Stimulated activated CD8-positive, alpha-beta memory T cell treated with anti-CD3 and anti-CD28 coated beads, Interleukin-7, amount 100 ng/mL, for 4 hours (primary cell): ENCODE measurements at places on chromosomes 5 and 9.

- DNase-seq = no peak
These were observed 584.6 kb upstream of the CDH18 start for GRCh38 chr5:20572614-20573013.

DNA sequence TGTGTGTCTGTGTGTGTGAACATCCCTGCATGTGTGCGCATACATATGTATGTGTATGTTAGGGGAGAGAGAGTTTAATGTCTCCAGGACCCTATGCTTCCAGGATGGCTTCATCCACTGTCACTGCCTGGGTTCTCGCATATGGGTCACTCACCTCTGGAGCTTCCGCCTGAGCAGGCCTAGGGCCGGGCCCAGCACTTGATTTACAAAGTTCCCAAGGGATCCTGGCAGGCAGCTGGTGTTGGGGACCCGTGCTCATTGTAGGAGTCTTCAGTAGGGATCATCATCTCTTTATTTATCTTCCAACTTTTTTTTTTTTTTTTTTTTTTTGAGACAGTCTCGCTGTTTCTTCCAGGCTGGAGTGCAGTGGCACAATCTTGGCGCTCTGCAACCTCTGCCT, 13.0 kb downstream of the TBC1D13 start:
- DNase-seq = no peak

DNA sequence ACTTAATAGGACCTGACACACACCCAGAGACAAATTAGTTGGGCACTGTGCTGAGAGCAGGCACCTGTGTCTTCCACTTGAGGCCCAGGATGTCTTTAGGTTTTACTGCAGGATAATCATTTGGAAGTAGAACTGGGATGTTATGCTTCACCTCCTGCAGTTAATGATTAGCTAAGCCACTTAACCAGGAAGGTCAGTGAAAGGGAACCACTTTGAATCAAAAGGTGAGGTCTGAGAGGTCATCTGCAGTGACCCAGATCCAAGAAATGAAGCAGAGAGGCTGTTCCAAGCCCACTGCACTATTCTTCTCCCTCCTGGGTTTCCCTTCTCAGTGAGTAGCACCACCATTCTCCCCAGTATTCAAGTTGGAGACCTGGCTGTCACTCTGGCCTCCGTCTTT, 110.5 kb downstream of the SNX18 start:
- DNase-seq = no peak

DNA sequence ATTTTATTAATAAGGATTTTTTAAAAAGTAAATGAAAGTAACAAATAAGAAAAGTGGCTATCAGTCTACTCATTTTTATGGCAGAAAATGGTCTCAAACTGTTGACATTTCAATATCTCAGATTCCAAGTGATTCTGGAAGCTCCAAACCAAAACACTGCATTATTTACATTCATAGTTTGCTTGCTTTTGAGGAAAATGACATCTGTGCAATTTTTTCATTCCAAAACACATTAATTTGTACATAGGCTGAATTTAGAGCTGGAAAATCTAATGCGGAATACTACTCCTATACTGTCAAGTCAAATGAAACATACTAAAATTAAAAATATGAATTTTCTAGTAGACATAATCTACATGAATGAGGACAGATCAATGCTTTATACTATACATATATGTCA, 1047.6 kb downstream of the CDH9 start:
- no peak for DNase-seq

GRCh38 chr5:164553851-164554250, 1048.4 kb downstream of the MAT2B start:
- no peak for DNase-seq

GRCh38 chr5:55855509-55855908, 4.4 kb downstream of the IL31RA start:
- no peak for DNase-seq

- no peak for DNase-seq
These were observed 15.3 kb downstream of the NCS1 start for GRCh38 chr9:130187523-130187846.

DNA sequence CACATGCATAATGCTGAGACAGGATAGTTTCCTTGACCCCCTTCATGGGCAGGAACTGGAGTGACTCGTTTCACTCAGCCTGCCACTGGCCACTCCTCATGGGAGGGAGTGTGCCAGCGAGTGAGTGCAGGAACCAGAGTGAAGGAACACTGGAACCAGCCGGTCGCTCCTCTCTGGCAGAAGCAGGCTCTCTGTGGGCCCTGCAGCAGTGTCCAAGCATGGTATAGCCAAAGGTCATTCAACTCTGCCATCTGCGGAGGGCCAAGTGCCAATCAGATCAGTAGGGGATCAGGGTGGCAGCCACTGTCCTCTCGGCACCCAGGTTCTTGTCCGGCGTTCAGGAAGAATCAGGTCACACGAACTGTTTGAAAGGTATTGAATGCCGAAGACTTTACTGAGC, 169.3 kb upstream of the PPP1R2B start:
- no peak for DNase-seq

GRCh38 chr5:37921452-37921851, 81.6 kb upstream of the GDNF start:
- DNase-seq = no peak

DNA sequence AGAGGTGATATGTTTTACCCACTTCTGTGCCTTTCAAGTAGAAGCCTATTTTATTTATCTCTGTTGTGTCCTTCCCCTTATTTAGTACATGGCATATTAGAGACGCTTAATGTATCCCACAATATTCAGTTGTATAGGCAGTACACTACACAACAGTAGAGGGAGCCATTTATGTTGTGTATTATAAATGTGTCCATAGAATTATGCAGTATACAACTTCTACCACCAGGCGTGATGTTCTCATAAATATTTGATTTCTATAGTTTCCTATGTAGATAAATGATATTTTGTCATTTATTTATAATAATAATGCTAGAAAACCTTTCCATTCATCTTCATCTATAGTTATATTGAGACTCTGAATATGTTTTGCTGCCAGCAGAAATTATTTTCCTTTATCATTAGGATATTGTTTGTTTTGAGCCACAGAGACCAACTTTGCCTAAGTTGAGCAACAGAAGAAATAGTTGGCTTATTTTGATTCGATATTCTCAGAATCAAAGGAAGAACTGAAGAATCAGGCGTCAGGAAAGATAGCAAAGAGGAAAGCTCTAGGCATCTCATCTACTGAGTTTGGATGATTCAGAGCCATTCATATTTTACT, 81.7 kb downstream of the ADAMTS19 start:
- DNase-seq = no peak

DNA sequence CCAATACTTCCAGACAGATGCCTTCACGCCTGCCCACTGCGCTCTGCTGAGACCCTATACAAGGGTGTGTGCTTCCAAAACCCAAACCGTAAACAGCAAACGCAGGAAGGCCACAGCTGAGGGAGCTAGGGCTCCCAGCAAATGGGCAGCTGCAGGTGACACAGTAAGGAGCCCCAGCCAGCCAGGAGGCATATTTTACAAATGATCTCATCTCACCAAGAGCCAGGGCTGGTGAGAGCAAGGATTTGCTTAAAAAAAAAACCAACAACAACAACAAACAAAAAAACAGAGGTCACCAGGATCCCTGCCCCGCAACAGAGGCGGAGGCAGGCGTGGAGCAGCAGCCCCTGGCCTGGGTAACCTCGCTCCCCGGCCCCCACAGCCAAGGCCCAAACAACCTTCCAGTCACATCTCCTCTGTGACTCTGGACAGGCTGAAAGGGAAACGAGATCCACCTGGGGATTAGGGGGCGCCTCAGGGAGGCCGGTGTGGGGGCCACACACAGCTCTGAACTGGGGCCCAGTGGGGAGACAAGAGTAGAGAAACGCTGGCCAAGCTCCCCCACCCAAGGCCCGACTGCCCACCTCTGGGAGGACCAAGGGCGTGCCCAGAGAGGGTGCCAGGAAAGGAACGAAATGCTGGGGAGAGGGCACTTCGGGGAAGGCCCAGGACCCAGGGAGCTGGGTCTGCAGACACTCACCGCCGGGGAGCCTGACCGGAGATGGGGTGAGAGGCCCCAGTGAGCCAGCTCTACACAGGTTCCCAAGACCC, 3.3 kb downstream of the NACC2 start:
- no peak for DNase-seq

- no peak for DNase-seq
These were observed 35.2 kb downstream of the PCA3 start for GRCh38 chr9:76799473-76799872.

DNA sequence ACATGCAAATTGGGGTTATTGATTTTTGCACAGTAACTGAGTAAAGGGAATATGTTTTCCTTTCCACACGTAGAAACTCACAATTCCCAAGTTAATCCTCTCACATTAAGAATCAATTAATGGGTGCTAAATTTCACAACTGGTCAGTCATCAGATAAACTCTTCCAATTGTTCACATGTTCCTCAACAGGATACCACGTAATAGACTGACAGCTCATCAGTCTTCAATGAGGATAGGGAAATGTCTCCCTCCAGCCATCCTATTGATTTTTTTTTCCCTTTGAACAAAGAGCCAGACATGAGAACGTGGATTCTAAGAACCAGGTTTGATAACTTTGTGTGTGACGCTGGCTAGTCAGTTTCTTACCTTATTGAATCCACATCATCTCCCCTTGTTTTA, 768 bp upstream of the CER1 start:
- no peak for DNase-seq

- DNase-seq = no peak
These were observed 29.8 kb downstream of the WDR36 start for GRCh38 chr5:111121926-111122325.

- DNase-seq = peak; percentile 18
These were observed 20.9 kb upstream of the ADAM19 start for GRCh38 chr5:157596487-157596886.

DNA sequence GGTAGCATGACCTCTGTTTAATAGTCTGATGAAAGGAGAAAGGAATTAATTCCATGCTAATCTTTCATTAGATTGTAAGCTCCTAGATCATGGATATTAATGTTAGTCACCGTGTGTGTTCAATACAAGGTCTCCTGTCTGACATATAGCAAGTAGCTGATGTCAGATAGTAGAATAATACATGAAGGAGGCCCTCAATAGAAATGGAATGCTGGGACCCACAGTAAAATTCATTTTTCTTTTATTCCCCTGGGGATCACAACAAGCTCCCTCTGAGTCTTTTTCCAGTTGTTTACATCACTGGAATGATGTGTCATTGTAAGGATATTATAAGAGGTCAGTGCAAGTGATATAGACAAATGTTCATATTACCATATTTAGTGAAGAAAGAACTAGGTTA, 240.3 kb upstream of the TRPC7 start:
- DNase-seq = no peak

DNA sequence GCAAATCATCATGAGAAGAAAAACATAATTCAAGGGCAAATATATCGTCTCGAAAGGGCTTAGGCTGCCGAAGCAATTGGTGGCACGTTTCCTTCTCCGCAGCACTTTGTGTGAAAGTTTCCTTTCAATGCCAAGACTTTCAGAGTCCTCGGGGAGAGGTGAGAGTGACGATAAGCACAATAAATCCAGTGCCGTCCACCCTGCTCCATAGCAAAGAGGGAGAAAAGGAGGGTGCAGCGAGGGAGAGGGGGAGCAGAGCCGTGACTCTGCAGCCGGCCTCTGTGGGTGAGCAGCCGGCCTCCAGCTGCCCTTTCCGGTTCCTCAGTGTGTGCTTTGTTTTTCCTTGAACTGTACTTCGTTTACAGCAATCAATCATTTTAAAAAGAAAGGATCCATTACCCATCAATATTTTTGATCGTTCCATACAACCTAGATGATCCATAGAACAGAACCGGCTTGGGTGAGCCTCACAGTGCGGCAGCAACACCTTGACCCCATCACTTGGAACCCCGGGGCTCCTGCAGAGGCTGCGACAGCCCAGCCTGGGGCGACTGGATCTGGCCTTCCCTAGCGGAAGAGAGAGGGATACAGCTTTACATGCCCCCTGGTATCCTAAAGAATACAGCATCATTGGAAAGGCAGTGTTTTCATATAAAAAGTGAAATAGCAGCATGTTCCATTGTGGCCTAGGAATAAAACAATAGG, 247.0 kb upstream of the IRX4 start:
- DNase-seq = no peak
